ENCODE measurements at places on chromosomes 4 and X.

GRCh38 chr4:56468097-56468422 lies 643 bp downstream of the SRP72 start:
- peak; percentile 40 for DNase-seq

GRCh38 chr4:1211891-1212545 lies 36.9 kb downstream of the CTBP1 start:
- DNase-seq, result no peak

- DNase-seq, result no peak
Measured at GRCh38 chrX:153209347-153209746, 30.3 kb downstream of the MAGEA1 start.

GRCh38 chr4:18445110-18445509 lies 423.6 kb upstream of the LCORL start:
- no peak for DNase-seq

GRCh38 chr4:25813448-25814106 lies 49.2 kb downstream of the SEL1L3 start:
- DNase-seq, result no peak

DNA sequence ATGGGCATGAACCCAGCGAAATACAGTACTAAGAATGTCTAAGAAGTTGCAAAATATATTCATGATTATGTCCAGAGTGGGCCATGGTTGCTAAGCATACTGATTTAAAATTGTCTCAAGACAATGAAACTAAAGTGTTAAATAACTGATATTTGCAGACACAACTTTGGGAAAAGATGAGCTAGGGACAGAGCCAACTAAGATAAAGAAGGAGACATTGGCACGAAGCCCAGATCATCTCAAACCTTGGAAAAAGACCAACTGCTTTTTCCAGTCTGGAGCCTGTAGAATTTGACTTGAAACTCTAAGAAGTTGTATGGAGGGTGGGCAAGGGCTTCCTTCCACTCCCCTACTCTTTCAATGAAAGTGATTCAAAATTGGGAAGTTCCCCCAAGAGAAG lies 108.5 kb upstream of the GLRA2 start:
- no peak for DNase-seq

GRCh38 chr4:80360900-80361299 lies 25.4 kb downstream of the CFAP299 start:
- no peak for DNase-seq

DNA sequence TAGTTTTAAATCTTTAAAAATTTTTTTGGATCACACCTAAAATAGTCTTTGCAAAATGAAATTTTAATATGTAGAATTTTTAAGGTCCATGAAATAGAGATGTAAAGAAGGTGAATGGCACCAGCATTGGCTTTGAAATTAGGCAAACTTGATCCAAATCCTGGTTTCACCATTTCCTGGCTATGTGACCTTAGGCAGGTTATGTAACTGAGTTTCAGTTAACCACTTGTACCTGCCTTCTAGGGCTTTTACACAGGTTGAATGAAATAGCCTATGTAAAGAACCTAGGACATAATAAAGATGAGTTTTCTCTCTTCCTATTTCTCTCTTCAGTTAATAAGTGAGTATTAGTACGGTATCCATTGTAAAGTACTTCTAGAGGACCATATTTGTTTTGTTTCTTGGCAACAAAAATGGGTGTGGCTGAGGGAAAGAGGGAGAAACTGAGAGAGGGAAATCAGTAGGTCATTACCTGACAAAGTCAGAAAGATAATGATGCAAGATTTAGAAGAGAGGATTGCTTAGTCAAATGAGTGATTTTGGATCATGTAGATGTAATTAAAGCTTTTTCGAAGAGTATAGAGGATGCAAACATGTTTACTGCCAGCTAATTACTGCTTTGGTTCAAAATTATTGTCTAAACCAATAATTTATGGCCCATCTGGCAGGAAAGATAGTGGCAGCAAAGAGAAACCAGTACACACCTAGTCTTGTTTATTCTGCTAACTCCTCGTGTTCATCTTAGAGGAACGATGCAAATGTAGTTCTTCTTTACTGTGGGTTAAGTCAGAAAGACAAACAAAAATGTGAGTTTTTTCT lies 81.9 kb downstream of the PDLIM5 start:
- DNase-seq, result no peak

DNA sequence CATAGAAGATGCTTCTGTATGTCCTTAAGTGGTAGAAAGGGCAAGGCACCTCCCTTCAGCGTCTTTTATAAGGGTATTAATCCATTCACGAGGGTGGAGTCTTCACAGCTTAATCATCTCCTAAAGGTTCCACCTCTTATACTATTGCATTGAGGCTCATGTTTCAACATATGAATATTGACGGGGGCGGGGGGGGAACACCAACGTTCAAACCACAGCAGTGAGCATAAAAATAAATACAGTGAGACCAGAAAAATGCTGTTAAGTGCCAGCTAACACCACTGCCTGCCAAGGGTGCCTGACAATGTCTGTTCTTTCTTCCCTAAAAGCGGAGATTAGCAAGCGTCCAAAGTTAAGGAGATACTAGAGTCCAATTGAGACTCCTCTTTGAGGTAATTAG lies 323.3 kb downstream of the STK32B start:
- no peak for DNase-seq

GRCh38 chrX:152220606-152221005 lies 82.2 kb upstream of the MAGEA10 start:
- DNase-seq, result no peak

DNA sequence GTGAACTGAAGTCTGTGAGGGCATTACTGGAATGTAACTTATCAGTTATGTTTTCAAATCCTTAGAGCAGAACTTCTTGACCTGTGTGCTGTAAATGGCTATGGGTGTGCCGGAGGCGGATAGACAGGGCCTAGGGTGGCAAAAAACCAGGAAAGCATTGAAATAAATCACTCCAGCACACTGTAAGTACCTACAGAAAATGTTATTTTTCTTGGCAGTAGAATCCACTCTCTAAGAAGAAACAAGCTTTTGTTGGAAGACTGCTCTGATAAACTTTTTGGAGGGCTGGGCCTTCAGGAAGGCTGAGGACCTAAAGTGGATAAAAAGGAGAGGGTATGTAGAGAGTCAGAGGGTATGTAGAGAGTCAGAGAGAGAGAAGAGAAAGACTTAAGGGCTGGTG lies 14.9 kb downstream of the CPE start:
- DNase-seq, result no peak

GRCh38 chr4:1321486-1321885 lies 25.5 kb upstream of the UVSSA start:
- DNase-seq, result no peak

DNA sequence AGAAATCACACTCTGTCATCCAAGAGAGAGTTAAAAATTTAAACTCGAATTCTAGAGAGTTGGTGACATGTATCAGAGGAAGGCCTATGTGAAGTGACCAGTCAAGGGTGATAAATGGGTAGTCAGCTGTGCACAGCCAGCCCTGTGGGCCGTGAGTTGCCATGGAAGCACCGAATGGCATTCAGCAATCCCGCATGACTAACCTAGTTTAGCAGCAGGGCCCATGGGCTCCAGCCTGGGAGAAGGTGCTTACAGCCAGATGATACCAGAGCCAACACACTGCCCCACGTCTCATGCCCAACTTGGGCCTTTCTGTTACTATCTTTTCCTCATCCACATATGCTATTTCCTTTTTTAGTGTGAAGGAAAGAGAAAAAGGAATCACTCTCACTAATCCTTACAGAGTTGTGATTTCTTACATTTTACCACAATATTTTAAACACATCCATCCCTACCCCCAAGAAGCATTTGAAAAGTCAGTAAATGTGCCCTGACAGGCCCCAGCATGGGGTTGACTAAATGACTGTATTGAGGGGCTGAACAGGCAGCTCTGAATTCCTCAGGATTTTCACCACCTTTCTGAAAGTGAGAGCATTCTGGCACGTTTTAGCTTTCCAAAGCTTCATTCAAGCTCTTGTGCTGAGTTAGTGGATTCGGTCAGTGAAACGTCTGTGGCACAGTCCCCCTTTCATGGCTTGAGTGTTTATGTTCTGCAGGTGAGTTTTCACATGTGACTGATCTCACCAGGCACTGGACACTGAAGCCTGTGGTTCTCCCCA lies 104.2 kb downstream of the AFF1 start:
- DNase-seq, result no peak

GRCh38 chr4:42653626-42654560 lies 3.0 kb downstream of the ATP8A1 start:
- no peak for DNase-seq

DNA sequence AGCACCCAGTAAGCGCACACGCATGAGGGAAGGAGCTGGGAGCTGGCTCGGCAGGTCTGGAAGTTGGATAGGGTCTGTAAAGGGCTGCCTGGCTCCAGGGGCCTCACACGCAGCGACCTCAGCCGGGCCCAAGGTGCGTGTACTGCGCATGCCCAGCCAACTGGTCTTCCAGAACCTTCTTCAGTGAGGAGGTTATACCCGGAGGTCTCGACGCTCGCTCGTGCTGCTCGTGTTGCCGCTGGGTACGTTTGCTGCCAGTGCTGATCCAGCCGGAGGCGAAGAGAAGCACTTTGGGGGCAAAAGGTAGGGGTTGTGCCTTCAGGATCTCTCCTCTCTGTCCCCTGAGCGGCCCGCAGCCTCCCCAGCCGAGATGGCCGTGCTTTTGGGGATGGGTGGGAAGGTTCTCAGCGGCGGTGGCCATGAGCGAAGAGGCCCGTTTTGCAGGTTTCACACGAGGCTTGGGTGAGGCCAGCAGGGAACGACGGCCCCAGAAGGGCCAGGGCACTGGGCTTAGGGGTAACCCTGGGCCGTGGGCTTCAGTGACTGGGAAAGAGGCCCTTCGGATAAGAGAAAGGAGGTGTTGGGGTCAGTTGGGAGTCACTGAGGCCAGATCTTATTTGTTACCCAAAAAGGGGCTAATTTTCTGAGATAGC lies 3.8 kb upstream of the CXCL9 start:
- no peak for DNase-seq

DNA sequence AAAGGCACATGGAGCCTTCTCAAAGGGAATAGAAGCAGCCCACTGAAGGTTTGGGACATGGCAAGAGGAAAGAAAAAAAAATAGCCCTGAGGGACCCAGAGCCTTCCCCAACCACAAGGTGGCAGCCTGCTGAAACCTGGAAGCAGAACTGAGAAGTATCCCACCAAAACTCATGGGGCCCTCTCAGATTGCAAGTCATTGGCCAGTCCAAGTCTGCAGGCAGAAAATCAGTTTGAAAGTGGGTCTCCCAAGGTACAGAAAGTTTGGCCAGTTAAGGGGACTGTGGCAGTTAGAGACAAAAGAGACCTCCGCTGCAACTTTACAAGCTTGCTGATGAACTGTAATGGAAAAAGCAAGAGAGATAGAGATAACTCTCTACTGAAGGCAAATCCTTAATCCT lies 155.8 kb downstream of the ANTXR2 start:
- DNase-seq, result peak; percentile 11

- no peak for DNase-seq
Measured at GRCh38 chr4:65589331-65589730, 81.0 kb downstream of the EPHA5 start.

DNA sequence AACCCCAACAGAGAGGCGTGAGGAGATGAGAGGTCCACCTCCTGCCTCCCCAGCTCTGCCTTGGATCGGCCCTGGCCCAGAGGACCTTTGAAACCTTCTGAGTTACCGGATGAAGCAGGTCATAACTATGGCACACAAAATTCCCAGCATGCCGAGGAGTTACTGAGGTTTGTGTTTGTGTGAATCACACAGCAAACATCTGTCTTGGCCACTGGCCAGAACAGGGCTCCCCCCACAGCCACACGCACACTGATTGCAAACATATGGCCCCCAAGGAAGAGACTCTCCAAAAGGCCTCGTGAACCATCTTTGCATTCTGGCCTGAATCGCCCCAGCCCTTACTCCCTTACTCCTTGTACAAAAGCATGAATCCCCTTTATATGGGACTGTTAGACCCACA lies 18.9 kb downstream of the RPS4X start:
- no peak for DNase-seq

- peak; percentile 74 for DNase-seq
Measured at GRCh38 chr4:68373513-68373912, 23.6 kb upstream of the YTHDC1 start.

DNA sequence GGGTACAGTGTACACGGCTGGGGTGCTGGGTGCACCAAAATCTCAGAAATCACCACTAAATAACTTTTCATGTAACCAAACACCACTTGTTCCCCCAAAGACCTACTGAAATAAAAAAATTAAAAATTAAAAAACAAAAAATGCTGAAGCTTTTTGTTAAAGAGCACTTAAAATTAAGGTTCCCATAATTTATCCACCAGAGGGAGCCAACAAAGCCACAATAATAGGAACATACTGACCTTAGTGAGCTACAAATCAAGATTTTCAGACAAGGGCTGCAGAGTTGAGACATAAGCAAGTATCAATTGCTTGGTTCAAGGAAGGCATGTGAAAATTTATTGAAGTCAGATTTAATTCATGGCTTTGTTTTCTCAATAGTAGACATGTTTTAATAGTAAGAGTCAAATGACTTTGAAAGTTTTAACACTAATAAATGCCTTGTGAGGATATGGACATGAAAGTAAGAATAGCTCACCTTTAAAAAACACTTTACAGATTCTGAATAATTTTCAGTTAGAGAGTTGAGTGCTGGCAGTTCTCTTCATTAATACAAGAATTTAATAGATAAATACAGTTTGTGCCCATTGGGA lies 43.0 kb upstream of the SCOC start:
- DNase-seq, result peak; percentile 19

GRCh38 chr4:118964891-118965411 lies 76.3 kb downstream of the SYNPO2 start:
- DNase-seq, result no peak

DNA sequence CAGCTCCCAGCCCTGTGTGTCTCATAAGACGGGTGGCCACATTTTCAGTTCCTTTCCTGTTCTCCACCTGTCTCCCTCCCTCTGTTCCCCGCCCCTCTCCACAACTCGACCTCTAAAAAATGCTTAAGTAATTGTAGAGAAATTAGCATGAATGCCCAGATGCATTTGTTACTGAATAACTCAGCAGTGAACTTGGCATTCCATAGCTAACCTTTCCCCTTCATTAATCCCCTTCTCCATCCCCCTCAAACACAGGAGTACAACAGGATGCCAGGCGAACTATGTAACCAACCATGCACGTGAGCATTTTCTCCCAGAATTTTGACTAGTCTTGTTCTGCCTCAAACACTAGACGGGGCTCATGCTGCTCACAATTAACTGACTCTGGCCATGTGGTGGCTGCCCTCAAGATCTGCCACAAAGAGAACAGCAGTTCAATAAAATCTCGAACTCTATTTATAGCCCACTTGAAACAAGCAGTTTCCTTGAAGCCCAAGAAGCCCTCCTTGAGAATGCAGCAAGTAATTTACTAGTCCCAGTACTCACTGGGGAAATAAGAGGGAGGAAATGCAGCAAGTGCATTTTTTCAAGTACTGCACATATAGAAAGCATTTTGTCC lies 351.2 kb downstream of the ARHGAP24 start:
- no peak for DNase-seq

DNA sequence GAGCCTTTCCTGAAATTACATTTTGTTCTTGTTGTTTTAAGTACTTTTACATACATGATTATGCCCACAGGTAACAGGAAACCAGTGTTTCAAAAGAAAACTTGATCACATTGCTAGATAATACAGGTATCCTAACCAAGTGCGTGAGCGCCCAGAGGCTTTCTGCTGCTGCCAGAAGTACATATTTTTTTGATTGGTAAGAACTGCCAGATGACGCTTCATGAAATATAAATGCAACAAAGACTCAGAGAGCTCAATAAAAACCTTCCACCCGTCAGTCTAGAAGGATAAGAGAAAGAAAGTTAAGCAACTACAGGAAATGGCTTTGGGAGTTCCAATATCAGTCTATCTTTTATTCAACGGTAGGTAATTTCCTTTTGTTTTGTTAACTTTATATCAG lies at the start of gene EPGN:
EPGN (plus strand) TSS at position 256 of the 400 bp plus-strand sequence; CDS start at position 320, 64 bp downstream.
- DNase-seq, result no peak
